NCI-H774 (cell line): ENCODE measurements at places on chromosomes 13 and 19.

DNA sequence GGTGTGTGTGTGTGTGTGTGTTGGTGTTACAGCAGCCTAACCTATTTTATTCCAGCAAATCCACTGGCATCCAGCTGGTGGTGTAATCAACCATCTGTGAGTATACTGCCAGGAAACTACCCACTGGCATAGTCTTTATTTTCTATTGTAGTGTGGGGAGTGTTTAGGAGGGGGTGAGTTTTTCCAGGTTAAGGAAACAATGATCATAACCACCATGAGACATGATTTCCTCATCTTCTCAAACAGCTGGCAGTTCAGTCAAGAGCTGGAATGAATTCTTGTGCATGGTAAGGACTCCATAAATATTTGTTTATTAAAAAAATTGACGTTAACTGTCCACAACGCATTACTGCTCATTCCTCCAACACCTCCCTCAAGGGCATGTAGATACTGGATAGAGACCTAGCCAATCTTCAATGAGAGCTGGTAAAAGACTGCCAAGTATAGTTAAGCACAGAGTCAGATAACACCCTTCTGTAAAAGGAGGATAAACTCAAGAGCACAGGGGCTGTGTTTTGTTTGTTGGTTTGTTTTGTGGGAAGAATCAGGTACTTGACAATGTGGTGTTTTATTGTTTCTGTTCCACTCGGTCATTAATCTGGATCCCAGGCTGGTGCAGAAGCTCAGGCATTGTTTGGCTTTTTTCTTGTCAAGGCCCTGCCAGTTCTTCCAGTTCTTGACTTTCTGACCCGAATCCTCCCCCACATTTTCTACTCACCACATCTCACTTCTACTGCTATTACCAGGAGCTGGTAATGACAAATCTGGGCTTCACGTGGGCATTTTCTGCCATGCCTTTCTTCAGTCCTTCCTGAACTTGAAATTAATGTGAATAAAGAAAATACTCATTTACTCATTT, 31.6 kb upstream of the SLC46A3 start:
- DNase-seq: no peak

DNA sequence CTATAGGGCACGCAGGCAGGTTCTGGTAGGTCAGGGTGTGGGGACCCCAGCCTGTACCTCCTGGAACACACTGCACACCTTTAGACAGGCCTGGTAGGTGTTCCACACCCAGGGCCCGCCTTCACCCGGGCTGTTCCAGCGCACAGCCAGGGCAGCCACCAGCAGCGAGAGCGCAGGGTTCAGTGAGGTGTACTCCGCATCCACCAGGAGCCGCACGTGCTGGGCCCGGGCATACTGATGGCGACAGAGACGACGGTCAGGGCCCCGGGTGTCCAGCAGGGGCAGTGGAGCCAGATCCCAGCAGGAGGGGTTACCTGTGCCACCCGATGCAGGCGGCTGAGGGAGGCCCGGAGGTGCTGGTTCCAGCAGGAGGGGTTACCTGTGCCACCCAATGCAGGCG, 6.0 kb downstream of the PRODH2 start:
- DNase-seq: no peak

GRCh38 chr13:83414393-83414792, 467.9 kb downstream of the SLITRK1 start:
- no peak for DNase-seq

DNA sequence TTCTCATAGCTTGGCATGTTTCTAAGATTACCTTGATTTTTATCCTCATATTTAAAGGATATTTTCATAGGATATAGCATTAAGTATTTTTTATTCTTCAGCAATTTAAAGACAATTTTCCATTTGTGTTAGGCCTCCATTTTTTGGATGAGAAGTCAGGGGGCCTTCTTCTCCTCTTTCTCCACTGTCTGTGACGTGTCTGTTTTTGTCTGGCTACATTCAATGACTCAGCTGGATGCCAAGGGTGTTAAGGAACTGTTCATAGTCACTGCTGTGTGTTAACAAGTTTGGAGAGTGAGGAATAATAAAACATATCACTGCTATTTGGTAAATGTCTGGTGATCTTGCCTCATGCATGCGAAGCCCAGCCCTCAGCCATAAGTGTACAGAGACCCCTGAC, 36.4 kb downstream of the ZNF582 start:
- DNase-seq: no peak

DNA sequence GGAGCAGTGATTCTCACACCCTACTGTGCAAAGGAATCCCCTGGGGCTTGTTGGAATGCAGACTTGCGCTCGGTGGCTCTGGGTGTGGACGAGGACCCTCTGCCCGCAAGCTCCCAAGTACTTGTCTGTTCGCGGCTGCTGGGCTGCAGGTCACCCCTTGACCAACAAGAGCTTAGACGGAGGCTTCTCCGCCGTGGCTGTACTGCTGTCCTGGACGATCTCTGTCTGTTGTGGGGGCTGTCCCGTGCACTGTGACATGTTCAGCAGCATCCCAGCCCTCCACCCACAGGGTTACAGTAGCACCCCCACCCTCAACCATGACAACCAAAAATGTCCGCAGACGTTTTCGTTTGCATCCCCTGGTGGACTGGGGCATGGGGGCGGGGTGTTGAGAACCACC, 22.9 kb upstream of the SLC15A1 start:
- no peak for DNase-seq

DNA sequence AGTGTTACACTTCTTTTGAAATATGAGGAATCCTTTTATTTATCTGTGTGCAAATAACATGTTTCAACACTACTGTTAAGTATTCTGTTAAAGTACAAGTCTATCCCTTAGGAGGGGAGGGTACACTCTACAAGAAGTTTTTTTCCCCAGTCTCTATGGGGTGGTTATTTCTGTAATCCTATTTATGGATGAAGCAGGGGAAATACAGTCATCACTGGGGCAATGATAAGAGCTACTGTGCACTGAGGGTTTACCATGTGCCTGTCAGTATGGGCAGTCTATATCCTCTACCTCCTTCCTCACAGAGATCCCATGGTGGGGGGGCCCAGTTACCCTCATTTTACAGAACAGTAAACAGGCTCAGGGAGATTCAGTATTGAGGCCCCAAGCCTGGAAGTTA, 16.6 kb upstream of the TRIM13 start:
- no peak for DNase-seq

DNA sequence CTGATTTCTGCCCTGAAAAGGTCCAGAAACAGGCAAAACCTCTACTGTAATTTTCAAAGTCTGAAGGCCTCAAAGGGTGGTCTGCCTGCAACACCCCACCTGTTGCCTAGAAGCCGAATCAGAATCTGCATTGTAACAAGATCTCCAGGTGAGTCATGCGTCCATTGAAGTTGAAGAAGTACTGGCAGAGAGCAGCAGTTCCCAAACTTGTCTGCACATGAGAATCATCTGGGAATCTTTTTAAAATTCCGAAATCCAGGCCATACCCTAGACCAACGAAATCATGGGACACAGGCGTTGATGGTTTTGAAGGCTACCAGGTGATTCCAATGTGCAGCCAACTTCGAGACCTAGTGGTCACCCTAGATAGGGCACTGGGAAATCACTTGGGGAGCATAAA, 16.0 kb upstream of the CLN5 start:
- DNase-seq: no peak
